Natural killer cell treated with Interleukin-12 subunit alpha and Interleukin-12 subunit beta and Interleukin-15 and Interleukin-18, amount 100 ng/mL, for 72 hours (primary cell): ENCODE measurements at places on chromosomes 12 and 14. TPM values are rescaled to one million over a fixed set of nuclear protein-coding genes. Genes with fewer than 3 reads are reported as not detected.

DNA sequence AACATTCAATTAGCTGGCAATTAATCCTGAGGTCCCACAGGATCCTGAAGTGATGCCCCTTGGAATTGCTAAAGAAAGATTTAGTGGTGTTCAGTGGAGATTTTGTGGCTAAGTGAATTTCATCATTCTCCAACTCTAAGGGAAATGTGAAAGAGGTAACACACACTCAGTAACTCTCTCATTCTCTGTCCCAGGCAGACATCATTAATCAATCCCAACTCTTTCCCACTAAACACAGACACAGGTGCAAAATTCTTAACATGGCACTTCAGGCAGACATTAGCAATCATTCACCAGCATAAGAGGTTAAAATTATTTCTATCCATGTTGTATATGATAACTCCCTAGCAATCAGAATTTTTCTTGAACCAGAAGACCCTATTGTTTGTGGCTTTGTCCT, 40.2 kb downstream of the TRPV4 start:
- H3K4me3 ChIP-seq, result no peak overlapping the region
- H3K27me3 ChIP-seq, result peaks cover 12% of the 10 kb centered on the region
- no peaks in the 10 kb centered on the region for H3K36me3 ChIP-seq
- no peaks in the 10 kb centered on the region for H3K4me1 ChIP-seq
- H3K27ac ChIP-seq, result no peak overlapping the region

- no peaks in the 10 kb centered on the region for H3K36me3 ChIP-seq
- no peak overlapping the region for H3K4me3 ChIP-seq
- DNase-seq, result no peak
- H3K27me3 ChIP-seq, result no peaks in the 10 kb centered on the region
- no peak overlapping the region for H3K27ac ChIP-seq
Measured at GRCh38 chr14:94816113-94816512, 46.2 kb upstream of the GSC start.

ART4 gene
- not detected for total RNA-seq

GRCh38 chr12:11981121-11981733, 89.5 kb upstream of the BCL2L14 start:
- H3K36me3 ChIP-seq, result peaks cover 26% of the 10 kb centered on the region
- peaks cover 10% of the 10 kb centered on the region for H3K27me3 ChIP-seq
- peak overlapping the region; percentile 96 for H3K27ac ChIP-seq
- H3K4me1 ChIP-seq, result peaks cover 46% of the 10 kb centered on the region
- peak overlapping the region; percentile 85 for H3K4me3 ChIP-seq

GRCh38 chr12:101823039-101823438, 7.7 kb downstream of the GNPTAB start:
- DNase-seq, result no peak
- H3K27me3 ChIP-seq, result no peaks in the 10 kb centered on the region
- peaks cover 14% of the 10 kb centered on the region for H3K36me3 ChIP-seq
- H3K27ac ChIP-seq, result peak overlapping the region; percentile 95
- peaks cover 70% of the 10 kb centered on the region for H3K4me1 ChIP-seq

GRCh38 chr14:67270145-67270753, 29.0 kb downstream of the PALS1 start:
- no peaks in the 10 kb centered on the region for H3K4me1 ChIP-seq
- no peak overlapping the region for H3K4me3 ChIP-seq
- DNase-seq, result no peak

A2ML1 gene
- not detected for total RNA-seq

DNA sequence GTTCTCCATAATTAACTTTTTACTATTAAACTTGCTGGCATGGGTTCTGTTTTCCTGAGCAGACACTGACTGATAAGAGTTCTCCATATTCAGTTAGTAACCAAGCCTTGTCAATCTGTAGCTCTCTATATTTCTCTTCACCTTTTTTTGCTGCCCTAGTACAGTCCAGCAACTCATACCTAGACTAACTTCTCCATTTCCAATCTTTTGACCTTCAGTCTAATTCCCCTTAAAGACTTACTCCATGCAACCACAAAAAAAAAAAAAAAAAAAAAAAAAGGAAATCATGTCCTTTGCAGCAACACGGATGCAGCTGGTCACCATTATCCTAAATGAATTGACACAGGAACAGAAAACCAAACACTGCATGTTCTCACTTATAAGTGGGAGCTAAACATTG, 125.7 kb upstream of the KRAS start:
- peak overlapping the region; percentile 4 for H3K27ac ChIP-seq
- H3K27me3 ChIP-seq, result no peaks in the 10 kb centered on the region
- peaks cover 16% of the 10 kb centered on the region for H3K4me1 ChIP-seq
